ENCODE measurements at places on chromosomes 3 and 15. TPM values are rescaled to one million over a fixed set of nuclear protein-coding genes. Genes with fewer than 3 reads are reported as not detected.

GRCh38 chr15:85494048-85494777 is 113.8 kb downstream of the AKAP13 start:
- no peaks in the 10 kb centered on the region for H3K4me1 ChIP-seq
- H3K27ac ChIP-seq, result no peak overlapping the region
- no peak for DNase-seq
- H3K27me3 ChIP-seq, result no peaks in the 10 kb centered on the region
- H3K4me3 ChIP-seq, result no peak overlapping the region

Gene AGTR1
- total RNA-seq, result 77.8 TPM

DNA sequence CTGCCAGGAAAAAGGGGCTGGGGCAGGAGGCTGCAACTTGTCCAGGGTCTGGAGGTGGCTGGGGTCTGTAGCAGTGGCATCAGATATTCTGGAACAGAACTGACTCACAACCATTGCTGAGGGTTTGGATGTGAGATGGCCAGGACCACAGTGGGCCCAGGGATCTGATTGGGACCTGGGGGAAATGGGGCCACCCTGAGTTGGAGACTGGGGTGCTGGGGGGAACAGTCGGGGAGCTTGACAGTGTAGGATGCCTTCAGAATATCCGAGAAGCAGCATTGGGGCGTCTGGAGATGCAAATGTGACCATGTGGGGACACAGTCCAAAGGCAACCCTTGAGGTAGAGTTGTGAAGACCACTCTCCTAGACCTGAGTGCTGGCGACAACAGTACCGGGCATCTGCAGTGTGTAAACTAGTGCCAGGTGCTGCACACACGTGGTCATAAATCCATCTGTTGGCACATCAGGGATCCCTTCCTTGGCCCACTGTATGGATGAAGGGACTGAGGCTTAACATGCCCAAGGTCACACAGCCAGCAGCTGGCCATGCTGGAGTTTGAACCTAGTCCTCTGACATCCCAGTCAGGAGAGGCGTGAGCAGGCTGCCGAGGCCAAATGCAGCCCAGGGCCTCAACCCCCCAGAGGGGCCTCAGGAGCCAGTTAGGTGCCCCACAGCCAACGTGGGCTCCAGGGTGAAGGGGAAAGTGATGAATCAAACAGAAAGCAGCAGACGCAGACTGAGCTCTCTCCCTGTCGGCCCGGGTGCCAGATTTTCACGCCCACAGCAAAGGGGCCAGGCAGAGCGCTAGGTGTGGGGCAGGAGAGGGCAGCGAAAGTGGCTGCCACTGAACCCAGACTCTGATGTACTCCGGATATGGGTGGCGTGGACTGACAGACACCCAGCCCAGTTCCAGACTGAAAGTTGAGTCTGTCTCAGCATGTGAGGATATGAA is 18.8 kb downstream of the HEMK1 start:
- no peak overlapping the region for H3K27ac ChIP-seq
- H3K27me3 ChIP-seq, result no peaks in the 10 kb centered on the region
- peaks cover 12% of the 10 kb centered on the region for H3K4me1 ChIP-seq
- H3K36me3 ChIP-seq, result no peaks in the 10 kb centered on the region

DNA sequence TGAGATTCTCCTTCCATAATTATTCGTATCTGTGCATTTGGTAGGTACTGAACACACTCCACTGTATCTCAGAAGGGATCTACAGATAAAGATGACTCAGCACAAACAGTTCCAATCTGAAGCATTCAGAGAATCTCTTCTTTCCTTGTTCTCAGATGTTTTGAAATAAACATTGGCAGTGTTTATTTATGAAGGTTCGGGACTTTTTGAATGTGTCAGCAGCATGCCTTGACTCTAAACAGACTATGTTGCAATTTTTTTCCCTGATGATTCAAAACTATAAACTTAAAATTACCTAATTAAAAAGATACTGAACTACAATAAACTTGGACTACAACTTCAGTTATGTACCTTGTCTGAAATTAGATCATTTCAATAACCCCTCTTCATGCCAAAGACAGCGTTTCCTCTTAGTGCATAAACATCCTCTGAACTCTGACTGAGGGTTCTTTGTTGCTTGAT is 612.9 kb upstream of the TBL1XR1 start:
- H3K36me3 ChIP-seq, result no peaks in the 10 kb centered on the region
- H3K27me3 ChIP-seq, result no peaks in the 10 kb centered on the region
- H3K27ac ChIP-seq, result no peak overlapping the region
- H3K4me1 ChIP-seq, result peaks cover 49% of the 10 kb centered on the region

- no peaks in the 10 kb centered on the region for H3K36me3 ChIP-seq
- H3K27ac ChIP-seq, result no peak overlapping the region
- no peak for DNase-seq
- no peak overlapping the region for H3K4me3 ChIP-seq
- H3K4me1 ChIP-seq, result peaks cover 4% of the 10 kb centered on the region
Measured at GRCh38 chr3:17469954-17470353, 272.5 kb downstream of the TBC1D5 start.

Gene AMT
- total RNA-seq, result 4.9 TPM

Gene CPOX
- total RNA-seq, result 17.3 TPM

Gene IQCF5
- total RNA-seq, result not detected

DNA sequence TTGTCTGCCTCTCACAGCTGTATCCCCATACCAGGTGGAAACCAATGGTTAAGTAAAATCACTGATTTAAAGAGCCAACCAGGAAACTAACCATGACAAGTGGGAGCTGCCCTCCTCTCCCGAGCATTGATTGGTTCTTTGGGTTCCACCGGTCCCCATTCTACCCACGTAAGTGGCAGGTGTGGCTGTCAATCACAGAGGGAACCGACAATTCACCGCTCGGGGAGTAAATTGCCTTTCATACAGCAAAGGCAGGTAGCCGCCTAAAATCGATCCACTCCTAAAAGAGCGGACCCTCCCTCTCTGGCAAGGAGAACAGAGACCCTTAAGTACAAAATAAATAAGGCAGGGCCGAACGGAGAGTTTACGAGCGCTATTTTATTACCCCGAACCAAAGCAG is 1.2 kb downstream of the ERC2 start:
- H3K27ac ChIP-seq, result no peak overlapping the region
- no peaks in the 10 kb centered on the region for H3K36me3 ChIP-seq
- H3K27me3 ChIP-seq, result peaks cover 34% of the 10 kb centered on the region
- no peak for DNase-seq
- H3K4me3 ChIP-seq, result no peak overlapping the region

- no peak overlapping the region for H3K4me3 ChIP-seq
- no peaks in the 10 kb centered on the region for H3K36me3 ChIP-seq
- no peaks in the 10 kb centered on the region for H3K27me3 ChIP-seq
- DNase-seq, result no peak
Measured at GRCh38 chr3:112980080-112980479, 5.2 kb upstream of the CD200R1 start.

DNA sequence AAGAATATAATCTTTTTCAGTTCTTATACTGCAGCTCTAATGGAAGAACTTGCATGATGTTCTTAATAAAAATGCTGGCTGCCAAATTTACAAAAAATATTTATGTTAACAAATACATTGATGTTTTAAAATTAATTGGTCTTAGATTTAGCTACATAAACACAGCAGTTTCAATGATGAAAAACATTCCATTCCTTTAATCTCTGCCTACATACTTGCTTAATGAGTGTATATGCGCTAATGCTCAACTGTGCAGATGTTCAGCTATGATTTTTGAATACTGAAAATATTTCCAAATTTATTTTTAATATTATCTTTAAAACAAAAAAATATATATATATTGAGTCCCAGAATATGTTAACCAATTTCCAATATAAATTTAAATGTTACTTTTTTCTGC is 867.4 kb downstream of the ROBO1 start:
- H3K27me3 ChIP-seq, result no peaks in the 10 kb centered on the region
- no peaks in the 10 kb centered on the region for H3K36me3 ChIP-seq
- H3K4me1 ChIP-seq, result no peaks in the 10 kb centered on the region
- no peak overlapping the region for H3K27ac ChIP-seq
- no peak for DNase-seq
- no peak overlapping the region for H3K4me3 ChIP-seq

Data from sigmoid colon (tissue), 7 donors.